NCI-H2171 treated with DMSO at 0.1 percent for 48 hours (cell line): ENCODE measurements at places on chromosomes 2 and 18.

DNA sequence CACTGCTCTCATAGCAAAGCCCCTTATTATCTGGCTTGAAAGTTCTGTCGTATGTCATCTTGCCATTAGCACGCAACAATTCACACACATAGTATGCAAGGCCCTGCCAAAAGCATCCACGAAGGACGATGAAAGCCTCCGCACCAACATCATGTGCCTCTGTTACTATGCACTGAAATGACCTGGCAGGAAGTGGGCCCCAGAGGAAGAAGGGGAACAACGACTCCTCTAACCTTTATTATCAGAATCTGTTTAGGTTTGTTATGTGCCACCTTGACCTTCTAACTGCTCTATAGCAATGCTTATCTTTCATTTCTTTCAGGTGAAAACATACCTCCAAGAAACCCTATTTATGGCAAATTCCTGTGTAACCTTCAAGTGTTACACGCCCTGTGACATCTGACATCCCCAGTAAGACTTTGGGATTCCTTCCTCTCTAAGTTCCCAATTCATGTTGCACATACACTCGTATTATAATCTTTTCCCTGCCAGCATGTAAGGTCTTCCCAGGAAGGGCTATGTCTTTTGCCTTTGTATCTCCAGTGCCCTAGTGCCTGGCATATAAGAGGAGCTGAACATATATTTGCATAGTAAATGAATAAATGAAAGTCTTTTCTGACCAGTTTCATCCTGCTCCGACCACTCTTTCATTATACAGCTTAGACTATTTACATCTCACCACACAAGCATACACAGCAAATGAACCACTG is 7.0 kb upstream of the NDUFV2 start:
- no peak for DNase-seq

DNA sequence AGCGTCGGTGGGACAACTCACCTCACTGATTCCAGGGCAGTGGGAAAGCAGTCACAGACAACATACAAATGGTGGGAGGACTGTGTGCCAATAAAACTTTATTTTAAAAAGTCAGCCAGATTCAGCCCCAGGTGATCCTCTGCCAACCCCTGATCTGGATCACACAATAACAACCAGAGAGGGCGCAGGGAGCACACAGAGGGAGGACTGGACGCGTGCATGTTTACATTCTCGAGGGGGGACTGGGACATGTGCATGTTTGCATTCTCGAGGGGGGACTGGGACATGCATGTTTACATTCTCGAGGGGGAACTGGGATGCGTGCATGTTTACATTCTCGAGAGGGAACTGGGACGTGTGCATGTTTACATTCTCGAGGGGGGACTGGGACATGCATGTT is 209.5 kb downstream of the NDUFA10 start:
- no peak for DNase-seq

- peak; percentile 30 for DNase-seq
Observed at GRCh38 chr2:203225423-203226039, 13.3 kb upstream of the CYP20A1 start.

DNA sequence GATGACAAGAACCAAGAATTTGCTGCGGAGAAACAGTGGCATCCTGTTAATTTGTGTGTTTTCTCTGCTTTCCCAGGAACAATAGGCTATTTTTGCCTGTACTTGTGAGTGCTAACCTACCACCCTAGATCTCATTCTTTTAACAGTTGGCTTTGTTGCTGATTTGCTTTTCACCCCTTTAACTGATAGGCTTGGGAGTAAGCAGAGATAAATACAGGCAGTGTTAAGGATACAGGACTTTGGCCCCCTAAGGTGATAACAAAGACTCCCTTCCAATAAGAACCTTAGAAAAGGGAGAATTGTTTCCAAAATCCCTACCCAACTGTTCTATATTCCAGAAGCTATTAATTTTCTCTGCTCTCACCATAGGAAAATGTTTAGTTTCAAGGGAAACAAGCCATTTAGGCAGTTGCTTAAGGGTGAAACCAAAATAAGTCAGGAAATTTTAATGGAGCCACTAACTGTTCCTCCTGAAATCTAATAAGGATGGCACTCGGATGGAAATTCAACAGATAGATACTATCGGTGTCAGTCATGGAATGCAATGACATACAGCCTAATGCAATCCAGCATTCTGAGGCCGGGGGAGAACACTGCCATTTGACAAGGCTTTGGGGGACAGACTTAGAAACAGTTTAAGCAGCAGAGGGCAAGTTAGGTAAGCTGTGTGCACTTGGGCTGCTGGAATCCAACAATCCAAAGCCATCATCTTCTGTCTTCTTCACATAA is 238.8 kb downstream of the RNF152 start:
- no peak for DNase-seq

GRCh38 chr18:10715791-10716190 is 190.0 kb downstream of the NAPG start:
- no peak for DNase-seq

- no peak for DNase-seq
Observed at GRCh38 chr2:19656011-19656410, 245.8 kb downstream of the TTC32 start.

DNA sequence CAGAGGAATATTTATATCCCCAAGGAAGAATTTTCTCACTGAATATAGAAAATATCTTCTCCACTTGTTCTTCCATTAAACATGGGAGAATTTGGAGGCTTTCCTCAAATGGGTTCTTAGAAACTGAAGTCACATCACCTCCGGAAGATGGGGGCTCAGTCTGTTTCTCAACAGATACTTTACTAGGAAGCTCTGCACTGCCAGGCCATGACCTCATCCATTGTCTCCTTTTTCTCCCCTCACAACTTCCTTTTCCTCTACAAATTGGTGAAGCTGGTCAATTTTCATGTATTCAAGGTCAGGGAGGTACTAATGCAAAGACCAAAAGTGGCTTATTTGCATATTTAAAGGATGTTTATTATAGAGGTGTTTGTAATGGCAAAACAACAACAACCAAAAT is 173.1 kb downstream of the RNF152 start:
- no peak for DNase-seq

DNA sequence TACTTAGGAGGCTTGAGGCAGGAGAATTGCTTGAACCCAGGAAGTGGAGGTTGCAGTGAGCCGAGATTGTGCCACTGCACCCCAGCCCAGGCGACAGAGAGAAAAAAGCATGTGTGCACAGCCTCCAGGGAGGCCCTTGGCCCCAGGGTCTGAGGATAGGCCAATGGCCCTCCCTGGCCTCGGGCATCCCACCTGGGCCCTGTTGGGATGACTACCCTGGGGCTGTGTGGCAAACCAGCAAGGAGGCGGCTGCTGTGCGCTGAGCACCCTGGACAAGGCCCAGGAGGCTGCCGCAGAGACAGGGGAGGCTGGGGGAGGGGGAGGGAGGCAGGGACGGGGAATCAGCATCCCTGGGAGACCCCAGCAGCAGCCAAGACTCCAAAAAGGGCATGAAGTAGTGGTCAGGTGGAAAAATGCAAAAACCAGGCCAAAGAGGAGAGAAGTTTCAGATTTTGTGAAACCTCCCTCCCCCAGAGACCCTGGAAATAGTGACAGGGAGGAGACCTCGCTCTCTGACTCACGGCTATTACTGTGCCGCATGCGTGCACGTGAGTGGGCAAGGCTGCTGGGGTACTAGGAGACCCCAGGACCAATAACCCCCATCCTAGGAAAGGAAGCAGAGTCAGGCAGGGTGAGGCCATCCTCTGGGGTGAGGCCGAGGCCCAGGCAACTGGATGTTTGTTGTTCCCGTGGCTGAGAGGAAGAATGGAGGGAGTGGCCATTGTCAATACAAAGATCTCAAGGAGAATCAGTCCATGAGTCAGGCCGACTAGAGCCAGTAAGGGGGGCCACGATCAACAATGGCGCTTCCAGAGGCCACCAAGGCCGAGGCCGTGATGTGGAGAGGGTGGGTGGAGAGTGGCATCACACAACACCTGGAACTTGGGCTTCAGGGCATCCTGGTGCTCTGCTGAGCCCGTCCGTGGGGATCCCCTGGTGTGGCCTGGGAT is 16.0 kb upstream of the B3GNT7 start:
- no peak for DNase-seq

GRCh38 chr2:241762933-241763369 is 13.7 kb upstream of the GAL3ST2 start:
- no peak for DNase-seq

- peak; percentile 63 for DNase-seq
Observed at GRCh38 chr2:121634354-121635307, 14.6 kb downstream of the CLASP1 start.

DNA sequence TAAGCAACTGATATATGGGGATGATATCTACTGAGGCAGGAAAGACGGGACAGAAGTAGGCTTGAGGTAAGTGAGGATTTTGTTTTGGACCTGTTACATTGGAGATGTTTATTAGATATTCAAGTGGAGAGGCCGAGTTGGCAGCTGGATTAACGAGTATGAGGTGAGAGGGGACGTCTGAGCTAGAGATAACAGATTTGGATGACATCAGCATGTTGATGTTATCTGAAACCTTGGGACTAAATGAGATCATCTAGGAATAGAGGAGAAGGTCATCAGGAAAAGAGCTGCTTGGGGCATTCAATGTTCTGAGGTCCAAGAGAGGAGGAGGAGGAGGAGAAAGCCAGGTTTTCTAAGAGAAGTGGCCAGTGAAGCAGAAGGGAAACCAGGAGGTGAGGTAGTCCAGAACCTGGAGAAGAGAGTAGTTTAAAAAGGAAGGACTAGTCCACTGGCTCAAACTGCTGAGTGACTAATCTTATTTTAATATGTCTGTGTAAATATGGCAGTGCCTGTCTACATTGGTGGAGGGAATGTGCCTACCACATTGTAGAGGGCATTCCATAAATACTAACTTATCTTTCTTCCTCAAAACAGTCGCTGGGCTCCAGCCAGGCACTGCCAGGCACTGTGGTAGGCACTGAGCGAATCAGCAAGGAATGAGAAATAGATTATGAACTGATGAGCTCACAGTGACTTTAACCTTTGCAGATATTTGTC is 488.3 kb downstream of the DLGAP1 start:
- DNase-seq, result peak; percentile 73

DNA sequence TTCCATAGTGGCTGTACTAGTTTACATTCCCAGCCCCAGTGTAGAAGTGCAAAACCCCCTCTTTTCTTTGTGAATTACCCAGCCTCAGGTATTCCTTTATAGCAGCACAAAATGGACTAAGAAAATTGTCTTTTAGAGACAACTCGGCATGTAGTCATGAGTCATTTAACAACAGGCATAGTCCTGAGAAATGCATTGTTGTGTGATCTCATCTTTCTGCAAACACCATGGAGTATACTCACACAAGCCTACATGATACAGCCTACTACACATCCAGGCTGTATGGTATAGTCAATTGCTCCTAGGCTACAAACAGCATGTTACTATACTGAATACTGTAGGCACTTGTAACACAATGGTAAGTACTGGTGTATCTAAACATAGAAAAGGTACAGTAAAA is 44.4 kb upstream of the MBP start:
- no peak for DNase-seq

GRCh38 chr2:54103454-54104314 is 11.7 kb upstream of the ACYP2 start:
- peak; percentile 15 for DNase-seq

DNA sequence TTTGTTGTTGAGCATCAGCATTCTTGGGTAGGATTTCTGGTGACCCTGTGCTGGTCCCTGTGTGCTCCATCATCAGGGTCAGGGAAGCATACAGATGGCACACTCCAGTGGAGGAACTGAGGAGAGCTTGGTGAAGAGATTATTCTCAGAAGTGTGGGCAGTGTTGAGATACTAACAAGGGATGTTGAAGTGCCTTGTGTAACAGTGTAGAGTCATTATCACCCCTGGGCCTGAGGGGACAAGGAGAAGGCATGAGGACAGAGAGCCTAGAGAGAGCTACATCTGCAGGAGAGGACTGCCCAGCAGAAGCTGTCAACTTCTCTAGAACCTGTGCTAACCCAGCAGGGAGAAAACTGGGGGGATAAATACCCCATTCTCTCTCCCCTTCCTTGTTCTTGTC is 189.0 kb downstream of the PLCL1 start:
- DNase-seq, result no peak

GRCh38 chr2:64847930-64848329 is 141.3 kb upstream of the SLC1A4 start:
- no peak for DNase-seq

- no peak for DNase-seq
Observed at GRCh38 chr2:44822174-44822573, 119.3 kb upstream of the SIX3 start.

DNA sequence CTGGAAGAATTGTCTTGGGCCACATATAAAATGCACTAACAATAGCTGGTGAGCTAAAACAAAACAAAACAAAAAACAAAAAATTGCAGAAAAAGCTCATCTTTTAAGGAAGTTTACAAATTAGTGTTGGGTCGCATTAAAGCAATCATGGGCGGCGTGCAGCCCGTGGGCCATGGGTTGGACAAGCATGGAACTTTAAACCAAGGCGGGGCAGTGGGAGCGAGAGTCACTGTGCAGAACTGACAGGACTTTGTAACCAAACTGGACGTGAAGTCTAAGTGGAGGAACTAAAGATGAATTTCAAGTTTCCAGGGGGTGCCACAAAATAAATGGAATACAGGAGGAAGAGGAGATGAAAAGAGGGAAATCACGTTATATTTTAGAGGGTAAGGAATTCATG is 80.7 kb downstream of the PSMG2 start:
- DNase-seq, result no peak

DNA sequence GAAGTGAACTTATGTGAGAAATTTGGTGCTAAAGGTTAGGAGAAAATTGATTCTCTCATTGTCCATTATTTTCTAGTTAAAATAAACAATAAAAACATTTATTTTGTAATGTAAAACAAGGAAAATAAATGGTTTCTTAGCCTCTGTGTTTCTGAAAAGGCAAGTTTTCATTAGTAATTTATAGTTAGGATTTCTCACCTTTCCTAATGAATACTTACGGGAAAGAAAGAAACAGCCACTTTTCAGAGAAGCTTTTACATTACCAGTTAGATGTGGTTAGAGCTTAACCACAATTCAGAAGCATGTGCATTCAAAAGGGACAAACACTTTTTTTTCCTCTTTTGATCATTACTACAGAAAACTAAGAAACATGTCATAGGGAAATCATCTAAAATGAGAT is 18.8 kb downstream of the NEMP2 start:
- DNase-seq, result no peak

GRCh38 chr2:19982268-19982667 is 7.6 kb downstream of the WDR35 start:
- DNase-seq, result no peak

DNA sequence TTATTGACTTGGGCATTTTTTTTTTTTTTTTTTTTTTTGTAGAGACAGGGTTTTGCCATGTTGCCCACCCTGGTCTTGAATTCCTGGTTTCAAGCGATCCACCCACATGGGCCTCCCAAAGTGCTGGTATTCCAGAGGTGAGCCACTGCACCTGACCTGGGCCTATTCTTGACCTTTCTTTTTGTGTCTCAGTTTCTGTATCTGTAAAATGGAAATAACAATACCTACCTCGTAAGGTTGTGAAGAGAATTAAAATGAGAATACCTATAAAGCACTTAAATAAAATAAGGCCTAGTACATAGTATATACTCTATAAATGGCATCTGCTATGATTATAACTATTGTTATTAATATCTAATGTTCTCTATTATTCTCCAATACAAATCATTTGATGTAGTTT is 15.7 kb downstream of the MAP4K3 start:
- no peak for DNase-seq

DNA sequence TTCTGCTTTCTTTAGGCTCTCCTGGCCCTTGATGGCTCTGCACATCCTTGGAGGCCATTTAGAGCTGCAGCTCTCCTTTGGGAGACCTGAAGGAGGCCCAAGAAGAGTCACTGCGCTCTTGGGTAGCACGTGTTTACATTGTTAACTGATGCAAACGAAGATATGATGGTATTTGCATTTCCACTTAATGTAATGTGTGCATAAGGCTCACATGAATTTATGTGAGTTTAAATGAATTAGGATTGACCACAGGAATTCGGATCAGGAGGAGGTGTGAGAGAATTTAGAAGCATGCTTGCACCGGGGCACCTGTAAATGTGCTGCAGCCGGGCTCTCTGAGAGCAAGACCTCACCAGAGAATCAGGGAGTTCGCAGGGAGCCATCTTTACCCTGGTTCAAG is 7.5 kb downstream of the SH3RF3 start:
- DNase-seq, result no peak
